ENCODE measurements at places on chromosomes 16 and 17.

GRCh38 chr16:19735074-19735867 lies 17.2 kb downstream of the IQCK start:
- DNase-seq = no peak

DNA sequence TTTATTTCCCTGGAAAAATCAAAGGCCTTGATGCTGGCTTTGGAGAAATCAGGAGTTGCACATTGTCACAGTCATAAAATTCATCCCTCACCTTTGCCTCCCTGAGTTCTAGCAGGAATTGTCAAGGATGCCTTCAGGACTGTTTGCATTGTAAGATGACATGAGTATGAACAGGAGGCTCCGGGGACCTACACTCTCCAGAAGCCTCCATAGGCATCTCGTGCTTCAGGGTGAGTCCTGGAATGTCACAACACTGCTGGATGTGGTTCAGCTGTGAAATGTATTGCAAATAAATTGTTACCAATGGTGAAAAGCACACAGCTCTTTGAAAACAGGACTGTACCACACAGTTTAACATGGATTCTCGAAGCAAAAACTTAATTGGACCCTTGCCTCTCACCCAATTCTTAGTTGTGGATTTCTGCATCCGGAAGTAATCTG lies 535.4 kb upstream of the C16orf82 start:
- DNase-seq = no peak

- no peak for DNase-seq
These were observed 2.2 kb upstream of the KRT19 start for GRCh38 chr17:41530062-41531048.

GRCh38 chr16:86533767-86534351 lies 21.2 kb downstream of the MTHFSD start:
- DNase-seq = no peak

DNA sequence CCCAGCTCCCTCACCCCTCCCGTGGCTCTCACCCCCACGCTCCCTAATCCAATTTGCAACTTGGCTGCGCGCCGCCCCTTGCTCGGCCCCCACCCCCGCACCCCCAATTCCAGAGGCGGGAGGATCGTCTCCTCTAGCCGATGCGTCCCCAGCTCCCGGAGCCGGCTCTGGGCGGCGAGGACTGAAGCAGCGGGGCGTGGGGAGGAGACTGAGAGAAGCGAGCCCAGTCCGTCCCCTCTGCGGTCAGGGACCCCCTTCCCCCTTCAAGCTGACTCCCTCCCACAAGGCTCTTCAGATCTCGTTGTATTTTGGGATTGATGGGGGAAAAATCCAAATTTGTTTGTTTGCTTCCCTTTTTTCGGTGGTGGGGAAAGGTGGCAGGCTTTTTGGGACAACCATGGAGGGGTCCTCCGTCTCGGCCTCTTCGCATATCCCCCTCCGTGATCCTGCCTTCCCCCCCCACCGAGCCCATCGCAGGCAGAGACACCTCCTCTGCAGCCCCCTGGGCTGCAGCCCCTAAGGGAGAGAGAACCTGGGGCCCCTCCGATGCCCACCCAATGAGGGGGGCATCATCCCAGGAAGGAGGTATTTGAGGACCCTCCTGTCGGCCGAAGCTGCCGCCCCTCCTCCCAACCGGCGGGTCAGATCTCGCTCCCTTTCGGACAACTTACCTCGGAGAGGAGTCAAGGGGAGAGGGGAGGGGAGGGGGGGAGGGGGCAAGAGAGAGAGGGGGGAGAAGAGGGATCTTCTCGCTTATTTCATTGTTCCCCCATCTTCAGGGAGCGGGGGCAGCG lies 466 bp downstream of the NEUROD2 start:
- DNase-seq = no peak

DNA sequence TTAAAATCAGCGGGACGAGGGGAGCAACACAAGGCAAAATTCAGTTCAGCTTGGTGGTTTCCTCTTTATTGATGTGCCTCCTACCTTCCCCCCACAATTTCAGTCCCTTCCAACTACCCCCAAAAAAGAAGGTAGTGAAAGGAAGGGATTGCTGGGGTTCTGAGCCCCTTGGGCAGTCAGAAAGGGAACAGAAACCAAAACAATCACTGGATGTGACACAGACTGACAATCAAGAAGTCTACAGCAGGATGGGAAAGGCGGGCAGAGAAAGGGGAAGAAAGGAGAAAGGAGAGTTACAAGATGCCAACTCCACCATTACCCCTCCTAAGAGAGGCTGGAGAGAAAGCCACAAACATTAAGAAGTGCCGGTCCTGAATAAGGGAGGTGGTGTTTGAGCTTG lies 1.1 kb upstream of the PHF23 start:
- no peak for DNase-seq

GRCh38 chr17:4364622-4365041 lies 1.8 kb downstream of the UBE2G1 start:
- no peak for DNase-seq

GRCh38 chr17:46935658-46936266 lies 12.8 kb downstream of the GOSR2 start:
- DNase-seq = no peak

GRCh38 chr17:65589321-65589720 lies 27.9 kb upstream of the AXIN2 start:
- no peak for DNase-seq

DNA sequence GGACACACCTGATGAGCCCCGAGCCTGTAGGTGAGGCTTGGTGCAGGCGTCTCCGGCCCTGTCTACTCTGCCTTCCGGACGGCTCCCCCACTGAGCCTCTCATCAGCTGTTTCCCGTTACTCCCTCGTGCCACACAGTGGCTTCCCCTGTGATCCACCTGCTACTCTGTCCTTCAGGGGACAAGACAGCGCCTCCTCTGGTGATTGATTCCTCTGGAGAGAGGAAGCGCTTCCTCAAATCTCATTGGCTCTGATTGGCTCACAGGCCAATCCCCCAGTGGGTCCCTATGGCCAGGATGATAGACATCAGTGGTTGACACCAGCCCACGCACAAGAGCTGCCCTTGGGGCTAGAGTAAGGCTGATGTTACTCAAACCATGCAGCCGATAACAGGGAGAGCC lies 24.0 kb downstream of the RNF213 start:
- no peak for DNase-seq

DNA sequence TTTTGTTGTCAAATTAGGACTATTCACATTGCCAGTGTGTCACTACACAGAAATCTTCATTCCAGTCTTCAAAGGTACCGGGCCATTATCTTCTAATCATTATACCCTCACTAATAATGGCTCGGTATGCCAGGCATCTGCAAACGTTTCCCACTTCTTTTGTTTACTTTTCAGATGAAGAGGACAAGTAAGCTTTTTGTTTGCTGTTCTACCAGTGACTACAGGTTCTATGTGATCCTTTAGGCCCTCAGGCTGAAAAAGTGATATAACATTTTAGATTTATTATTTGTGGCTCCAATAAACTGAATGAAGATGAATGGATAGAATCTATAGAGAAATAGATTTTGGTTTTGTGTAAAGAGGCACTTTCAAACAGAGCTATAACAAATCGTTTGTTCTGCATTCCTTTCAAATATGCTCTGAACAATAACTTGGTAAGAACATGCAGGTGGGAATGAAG lies 403 bp upstream of the KRTAP3-1 start:
- DNase-seq = no peak

- DNase-seq = no peak
These were observed 679 bp downstream of the GP1BA start for GRCh38 chr17:4932756-4933155.

DNA sequence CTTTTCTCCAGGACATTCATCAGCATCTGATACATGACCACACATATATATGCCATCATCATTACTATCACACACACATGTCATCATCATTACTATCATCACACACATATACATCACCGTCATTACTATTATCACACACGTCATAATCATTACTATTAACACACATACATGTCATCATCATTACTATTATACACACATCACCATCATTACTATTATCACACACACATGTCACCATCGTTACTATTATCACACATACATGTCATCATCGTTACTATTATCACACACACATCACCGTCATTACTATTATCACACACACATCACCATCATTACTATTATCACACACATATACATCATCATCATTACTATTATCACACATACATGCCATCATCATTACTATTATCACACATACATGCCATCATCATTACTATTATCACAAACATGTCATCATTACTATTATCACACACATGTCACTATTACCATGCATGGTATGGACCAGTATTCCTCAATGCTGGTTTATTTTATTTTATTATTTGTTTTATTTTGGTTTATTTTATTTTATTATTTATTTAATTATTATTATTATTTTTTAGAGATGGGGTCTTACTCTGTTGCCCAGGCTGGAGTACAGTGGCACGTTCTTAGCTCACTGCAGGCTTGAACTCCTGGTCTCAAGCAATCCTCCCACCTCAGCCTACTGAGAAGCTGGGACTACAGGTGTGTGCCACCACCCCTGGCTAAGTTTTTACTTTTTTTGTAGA lies 46.3 kb upstream of the CNEP1R1 start:
- DNase-seq = no peak

DNA sequence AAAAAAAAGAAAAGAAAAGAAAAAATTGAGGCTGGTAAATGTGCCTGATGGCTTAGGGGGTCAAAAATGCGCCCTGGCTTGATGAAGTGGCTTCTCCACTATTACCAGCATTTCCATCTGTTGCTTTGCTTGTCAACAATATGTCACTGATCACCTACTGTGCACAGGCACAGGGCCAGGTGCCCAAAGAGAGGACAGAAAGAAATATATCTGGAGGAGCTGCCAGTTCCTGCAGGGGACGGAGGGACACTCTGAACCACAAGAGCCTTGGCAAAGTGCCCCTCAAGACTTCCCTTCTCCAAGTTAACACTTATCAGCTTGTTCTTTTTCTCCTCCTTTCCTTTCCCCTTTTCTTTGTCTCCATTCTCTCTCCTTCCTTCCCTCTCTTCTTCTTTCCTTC lies 34.7 kb downstream of the GINS3 start:
- no peak for DNase-seq

DNA sequence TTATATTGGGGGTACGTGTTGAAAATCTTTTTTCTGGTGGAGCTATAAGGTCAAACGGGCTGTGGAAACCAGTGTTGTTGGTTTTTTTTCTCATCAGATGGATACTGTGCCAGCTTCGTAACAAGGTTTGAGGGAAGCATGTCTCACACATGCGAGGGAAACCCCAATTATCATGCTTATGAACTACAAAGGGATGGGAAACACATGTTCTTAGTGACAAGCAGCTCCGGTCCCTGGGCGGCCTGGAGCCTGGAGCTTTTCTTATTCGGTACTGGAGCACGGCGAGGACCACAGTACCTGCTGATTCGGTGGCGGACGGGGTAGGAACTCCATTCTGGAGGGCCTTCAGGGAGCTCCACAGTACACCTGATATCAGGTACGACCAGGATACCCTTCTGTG lies 12.5 kb downstream of the SLC43A2 start:
- no peak for DNase-seq
